ENCODE measurements at places on chromosomes 5 and 9.

GRCh38 chr9:7777771-7778170, 21.8 kb downstream of the DMAC1 start:
- no peak for DNase-seq

DNA sequence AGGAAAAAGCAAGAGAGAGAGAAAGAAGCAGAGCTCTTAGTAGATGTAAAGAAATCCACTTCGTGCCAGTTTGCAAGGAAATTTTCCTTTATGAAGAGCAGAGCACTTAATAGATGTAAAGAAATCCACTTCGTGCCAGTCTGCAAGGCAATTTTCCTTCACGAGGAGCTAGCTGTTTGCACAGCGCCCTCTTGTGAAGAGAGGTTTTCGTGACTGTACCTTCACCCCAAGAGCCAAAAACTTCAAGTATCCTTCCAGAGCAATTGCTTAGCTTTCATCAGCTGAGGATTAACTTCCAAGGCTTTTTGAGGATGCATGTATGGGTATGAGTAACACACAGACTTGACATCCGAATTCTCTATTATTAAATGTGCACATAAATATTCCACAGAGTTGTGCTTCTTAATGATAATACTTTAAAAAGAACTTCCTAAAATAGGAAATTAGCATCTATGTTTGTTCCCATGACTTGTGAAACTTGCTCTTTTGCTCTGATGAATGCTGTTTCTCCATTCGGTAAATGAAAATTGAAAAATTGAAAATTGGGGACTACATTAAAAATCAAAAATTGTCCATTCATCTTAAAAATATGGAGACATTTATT, 525.6 kb downstream of the PDE4D start:
- no peak for DNase-seq

GRCh38 chr9:35935755-35936509, 22.0 kb downstream of the OR2S2 start:
- DNase-seq, result no peak

- no peak for DNase-seq
Measured at GRCh38 chr9:20529837-20530236, 92.5 kb downstream of the MLLT3 start.

DNA sequence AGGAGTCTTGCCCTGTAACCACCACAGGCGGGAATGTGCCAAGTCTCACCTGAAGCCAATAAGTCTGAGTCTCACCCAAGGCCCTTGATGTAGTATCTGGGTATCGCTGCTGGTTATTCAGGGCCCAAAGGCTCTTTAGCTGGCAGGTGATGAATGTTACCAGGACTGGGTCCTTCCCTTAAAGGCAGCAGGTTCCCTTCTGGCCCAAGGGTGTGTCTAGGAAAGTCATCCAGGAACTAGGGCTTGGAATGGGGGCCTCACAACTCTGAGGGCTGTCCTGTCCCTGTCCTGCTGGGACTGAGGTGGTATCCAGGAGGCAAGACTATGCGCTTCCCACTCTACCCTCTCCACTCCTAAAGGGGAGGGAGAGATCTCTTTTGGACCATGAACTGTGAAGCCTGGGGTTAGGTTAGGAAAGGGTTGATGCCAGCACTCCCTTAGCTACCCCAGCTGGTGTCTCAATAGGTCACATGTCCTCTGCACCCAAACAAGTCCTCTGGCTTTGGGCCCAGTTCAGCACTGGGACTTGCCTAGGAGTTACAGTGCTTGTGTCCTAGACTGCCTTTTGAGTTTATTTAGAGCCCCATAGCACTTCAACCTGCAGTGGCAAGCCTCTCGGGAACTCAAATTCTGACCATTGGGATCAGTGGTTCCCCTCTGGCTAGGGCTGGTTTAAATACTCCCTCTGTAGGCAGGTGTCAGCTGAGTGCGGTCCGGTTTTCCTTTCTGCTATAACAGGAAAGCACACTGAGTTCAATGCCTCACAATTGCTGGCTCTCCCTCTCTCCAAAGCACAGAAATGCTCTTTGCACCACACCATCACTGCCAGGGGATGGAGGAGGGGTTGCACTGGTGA, 22.5 kb upstream of the RANBP3L start:
- no peak for DNase-seq

GRCh38 chr5:126456217-126456820, 33.1 kb downstream of the GRAMD2B start:
- no peak for DNase-seq

DNA sequence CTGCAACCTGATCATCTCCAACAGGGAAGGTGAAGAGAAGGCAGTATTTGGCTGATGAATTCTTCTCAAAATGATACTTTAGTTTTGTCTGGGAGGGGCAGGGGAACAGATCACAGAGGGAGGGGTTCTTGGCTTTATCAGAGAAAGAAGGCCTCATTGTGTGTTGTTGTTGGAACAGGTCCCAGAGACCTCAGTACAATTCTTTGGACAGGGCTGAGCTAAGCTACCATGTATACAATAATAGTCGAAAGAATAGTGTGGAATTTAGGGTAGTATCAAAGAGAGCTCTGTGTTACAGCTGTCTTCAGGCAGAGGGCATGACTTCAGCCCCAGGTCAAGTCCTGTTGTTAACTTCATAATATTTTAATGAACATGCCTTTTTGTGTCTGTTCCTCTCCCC, 39.9 kb downstream of the ARHGAP26 start:
- no peak for DNase-seq

DNA sequence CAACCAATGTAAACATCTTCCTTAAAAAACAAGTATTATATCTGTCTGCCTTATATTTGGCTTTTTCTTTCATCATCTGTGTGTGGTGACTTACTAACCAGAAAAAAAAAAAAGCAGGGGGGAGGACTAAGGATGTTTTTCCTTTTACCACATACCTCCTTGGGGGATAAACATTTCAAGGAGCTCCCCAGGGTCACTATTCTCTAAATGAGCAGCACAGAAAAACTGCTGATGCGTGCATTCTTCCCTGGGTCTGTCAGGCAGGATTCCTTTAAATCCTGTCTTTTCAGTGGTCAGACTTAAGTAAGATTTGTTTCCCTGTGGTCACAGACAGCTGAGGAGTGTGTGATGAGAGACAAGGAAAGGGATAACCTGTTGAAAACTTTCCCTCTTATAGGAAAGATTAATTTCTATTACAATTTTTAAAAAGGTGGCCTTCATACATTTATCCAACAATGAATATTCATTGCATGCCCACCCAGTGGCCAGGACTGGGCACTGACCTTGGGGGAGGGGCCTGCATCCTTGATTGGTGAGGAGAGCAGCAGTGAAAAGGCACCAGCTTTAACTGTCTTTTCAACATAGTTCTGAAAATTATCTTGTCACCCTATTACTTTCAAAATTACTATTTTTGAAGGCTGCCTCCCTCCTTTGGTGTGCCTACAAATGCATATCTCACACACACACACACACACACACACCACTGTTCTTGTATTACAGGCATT, 123.1 kb downstream of the TLE4 start:
- DNase-seq, result no peak

DNA sequence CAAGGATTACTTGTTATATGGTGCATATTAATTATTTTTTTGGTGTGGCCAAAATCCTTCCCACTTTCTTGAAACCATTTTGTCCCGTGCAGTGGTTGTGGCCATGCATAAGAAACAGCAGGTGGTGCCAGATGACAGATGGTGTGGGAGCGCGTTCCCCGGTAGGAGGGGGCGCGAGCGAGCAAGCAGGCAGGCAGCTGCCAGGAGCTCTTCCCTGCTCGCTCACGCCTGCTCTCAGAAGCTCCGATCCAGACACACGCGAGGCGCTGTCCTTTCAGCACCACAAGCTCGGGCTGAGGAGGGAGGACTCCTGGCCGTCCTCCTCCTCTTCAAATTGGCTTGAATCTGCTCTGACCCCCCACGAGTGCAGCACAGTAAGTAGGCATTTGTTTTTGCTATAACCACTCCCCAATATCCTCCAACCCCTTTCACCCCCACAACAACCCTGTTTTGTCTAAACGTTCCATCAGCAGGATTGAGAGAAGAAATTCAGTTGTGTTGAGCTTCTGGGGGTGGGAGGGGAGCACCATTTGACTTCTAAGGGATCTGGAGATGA, at the start of gene NSG2:
TSS of gene NSG2 (plus strand) at position 237 of the 556 bp plus-strand sequence. CDS start 1,050 bp downstream, outside the sequence.
- no peak for DNase-seq

GRCh38 chr5:32942225-32942989, 231.3 kb downstream of the NPR3 start:
- no peak for DNase-seq

GRCh38 chr5:7018601-7019000, 305.4 kb downstream of the TENT4A start:
- no peak for DNase-seq

GRCh38 chr5:102778478-102778877, 23.4 kb downstream of the PAM start:
- no peak for DNase-seq

DNA sequence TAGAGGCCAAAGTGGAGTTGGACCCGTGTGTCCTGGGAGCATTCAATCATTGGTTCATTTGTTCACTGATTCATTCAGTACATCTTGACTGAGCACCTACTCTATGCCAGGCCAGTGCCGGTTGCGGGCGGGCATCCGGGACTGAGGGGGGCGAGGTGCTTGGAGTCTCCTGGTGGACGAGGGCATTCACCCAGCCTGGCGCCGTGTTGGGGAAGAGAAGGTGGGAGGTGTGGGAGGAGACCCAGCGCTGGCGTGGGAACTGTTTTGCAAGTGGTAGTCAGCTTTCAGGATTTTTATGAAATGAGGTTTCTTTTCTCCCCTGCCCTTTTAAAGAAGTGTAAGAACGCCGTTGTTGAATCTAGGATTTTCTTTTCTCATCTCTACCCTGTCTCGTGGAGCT, 37.2 kb downstream of the NCS1 start:
- DNase-seq, result no peak

DNA sequence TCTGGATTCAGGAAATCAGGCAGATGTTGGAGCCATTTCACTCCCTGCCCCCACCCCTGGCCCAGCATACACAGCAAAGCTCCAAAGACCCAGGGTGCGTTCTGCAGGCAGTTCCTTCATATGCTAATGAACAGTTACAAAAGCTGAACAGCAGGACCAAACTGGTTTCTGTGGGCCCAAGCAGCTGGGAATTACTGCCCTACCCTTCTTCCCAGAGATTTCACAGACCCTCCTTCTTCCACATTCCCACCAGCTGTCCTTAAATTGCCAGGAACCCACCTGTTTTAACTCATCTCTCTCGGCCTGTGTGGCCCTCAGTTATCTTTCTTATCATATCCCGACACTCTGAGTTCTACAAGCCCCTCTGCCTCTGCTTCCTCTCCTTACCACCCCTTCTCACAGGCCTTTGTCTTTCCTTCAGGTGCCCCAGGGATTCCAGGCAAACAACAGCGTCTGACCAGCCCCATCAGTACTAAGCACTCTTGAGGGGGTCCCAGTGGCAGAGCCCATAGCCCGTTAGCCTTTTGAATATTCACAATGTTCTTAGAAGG, 10.6 kb upstream of the F2RL1 start:
- DNase-seq, result no peak

- no peak for DNase-seq
Measured at GRCh38 chr9:2193552-2193951, 178.4 kb downstream of the SMARCA2 start.

DNA sequence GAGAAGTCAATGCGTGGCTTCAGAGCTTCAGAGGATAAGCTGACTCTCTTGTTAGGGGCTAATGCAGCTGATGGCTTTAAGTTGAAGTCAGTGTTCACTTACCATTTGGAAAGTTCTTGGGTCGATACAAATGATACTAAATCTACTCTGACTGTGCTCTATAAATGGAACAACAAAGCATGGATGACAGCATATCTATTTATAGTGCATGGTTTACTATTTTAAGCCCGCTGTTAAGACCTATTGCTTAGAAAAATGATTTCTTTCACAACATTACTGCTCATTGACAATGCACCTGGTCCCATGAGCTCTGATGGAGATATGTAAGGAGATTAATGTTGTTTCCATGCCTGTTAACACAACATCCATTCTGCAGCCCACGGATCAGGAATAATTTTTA, 435.7 kb downstream of the MAT2B start:
- DNase-seq, result no peak

- DNase-seq, result no peak
Measured at GRCh38 chr5:16736158-16736995, 119.6 kb upstream of the RETREG1 start.

DNA sequence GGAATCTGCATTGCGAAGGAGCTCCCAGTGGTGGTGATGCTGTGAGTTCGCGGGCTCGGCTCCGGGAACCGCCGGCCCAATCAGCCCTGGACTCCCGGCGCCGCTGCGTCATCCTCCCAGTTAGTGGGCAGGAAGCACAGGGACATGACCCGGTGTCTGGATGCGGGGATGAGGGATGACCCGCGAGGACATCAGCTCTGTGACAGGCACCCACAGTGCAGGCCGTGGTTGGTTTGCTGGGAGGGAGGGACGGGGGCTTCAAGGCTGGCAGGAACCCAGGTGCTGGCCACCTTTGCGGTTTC, 996 bp downstream of the NXNL2 start:
- no peak for DNase-seq

GRCh38 chr9:88218726-88219125, 80.5 kb upstream of the SPATA31C2 start:
- DNase-seq, result no peak

- no peak for DNase-seq
Measured at GRCh38 chr9:92657296-92658094, 12.4 kb downstream of the IPPK start.

DNA sequence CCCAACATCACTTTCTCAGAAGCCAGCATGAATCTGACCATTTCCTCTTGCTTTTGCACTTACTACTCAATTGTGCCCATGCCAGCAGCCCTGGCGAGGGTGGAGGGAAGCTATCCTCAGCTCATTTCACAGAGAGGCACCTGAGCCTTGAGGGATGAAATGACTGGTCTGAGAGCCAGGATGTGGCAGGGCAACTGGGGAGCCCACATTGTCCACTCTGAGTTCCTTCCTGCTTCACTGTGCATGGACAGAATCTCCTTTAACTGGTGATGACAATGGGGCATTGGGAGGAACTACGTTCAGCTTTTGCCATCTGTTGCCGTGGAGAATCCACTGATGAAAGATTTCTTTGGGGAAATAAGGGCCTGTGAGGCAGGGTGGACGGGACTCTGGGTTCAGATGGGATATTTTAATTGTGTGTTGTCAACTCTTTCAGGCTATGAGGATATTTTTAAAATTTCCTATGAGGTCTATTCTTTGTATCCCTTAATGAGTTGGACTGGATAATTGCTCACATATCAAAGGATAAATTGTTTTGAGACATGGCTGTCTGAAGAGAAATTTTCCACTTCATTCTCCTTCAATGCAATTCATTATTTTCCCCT, 78.3 kb downstream of the TNC start:
- DNase-seq, result no peak

DNA sequence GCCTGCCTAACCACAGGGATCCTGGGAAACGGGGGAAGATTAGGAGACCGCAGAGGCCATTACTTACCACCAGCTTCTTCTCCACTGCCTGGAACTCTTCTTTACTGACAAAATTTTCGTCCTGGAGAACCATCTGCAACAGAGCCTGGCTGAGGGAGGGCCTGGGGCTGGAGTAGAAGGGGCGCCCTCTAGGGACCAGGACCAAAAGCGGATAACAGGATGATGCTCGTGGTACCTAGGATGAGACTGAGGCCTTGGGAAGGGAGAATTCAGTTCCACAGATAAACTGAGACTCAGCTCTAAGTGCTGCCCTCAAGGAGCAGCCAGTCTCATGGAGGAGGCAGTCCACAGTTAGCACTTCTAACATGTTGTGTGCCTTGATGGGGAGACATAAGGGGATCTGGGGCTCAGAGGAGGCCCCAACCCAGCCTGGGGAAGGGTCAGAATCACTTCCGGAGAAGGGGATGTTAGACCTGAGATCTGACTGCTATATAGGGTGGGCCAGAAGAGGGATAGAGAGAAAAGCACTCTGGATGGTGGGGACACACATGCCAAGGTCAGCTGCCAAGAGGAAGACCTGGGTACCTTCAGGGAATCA, 1.2 kb downstream of the SPATA24 start:
- DNase-seq, result no peak

- no peak for DNase-seq
Measured at GRCh38 chr5:138651767-138652117, 76.5 kb upstream of the HSPA9 start.
